Activated T-helper 1 cell treated with anti-CD3 and anti-CD28 coated beads, Interleukin-2, amount 50 U/mL, for 16 hours (primary cell): ENCODE measurements at places on chromosomes 2 and 18.

GRCh38 chr2:144261336-144261735 is 258.6 kb downstream of the ZEB2 start:
- DNase-seq, result no peak

DNA sequence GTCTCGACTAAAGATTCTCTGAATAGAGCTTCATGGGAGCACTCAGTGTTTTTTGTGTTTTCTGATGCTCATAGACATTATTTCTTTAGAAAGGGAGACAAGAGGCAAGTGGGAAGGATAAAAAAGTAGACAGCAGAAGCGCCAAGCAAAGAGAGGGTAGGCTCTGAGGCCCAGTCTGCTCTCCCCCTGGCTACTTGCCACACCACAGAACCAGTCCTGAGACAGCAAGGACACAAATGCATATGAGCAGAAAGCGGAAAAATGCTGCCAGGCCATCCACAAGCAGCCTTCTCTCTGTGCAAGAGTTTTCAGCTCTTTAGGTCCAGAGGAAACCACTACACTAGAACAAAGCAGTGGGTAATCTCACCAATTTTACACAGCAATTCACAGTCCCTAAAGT is 285.4 kb downstream of the ZNF521 start:
- no peak for DNase-seq

GRCh38 chr2:30266051-30266621 is 34.8 kb downstream of the LBH start:
- peak; percentile 31 for DNase-seq

- DNase-seq, result no peak
Observed at GRCh38 chr2:8259106-8259840, 422.6 kb upstream of the ID2 start.

DNA sequence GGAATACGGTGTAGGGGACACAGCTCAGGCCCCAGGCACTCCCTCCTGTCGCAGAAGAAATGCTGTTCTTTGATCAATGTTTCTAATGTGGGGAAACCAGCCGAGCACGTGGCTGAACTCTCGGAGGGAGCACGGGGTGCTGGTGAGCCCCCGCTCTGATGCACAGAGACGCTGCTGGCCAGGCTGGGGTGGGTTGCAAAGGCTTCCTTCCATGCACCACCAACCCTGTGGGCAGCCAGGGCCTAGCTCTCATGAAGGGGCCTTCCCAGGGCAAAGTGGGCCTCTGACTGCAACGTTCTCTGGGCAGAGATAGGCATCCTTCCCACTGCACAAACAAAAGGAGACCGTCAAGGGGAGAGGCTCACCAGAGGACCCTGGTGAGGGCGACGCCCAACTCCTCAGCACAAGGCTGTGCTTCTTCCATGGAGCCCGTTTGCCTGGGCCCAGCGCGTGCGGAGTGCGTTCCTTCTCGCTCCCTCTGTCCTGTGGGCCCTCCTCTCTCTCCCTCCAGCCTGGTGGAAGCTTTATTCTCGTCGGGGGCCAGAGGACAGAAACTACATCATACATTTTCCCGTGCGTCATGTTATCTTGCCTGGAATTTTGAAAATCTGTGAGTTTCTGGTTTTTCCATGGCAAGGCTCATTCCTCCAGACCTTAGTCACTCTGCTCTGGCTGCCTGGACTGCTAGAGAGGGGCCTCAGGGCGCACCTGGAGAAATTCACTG is 61.1 kb upstream of the SP3 start:
- DNase-seq, result no peak

DNA sequence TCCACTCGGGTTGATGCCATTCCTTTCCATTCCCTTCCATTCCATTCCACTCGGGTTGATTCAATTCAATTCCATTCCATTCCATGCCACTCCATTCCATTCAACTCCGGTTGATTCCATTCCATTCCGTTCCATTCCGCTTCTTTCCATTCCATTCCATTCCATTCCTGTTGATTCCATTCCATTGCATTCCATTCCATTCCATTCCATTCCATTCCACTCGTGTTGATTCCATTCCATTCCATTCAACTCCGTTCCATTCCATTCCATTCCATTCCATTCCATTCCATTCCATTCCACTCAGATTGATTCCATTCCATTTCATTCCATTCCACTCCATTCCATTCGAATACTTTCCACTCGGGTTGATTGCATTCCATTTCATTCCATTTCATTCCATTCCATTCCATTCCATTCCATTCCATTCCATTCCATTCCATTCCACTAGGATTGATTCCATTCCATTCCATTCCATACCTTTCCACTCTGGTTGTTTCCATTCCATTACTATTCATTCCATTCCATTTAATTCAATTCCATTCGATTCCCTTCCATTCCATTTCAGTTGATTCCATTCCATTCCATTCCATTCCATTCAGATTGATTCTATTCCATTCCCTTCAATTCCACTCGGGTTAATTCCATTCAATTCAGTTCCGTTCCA is 1141.8 kb downstream of the RPIA start:
- DNase-seq, result no peak

GRCh38 chr18:8773980-8774379 is 68.6 kb downstream of the MTCL1 start:
- DNase-seq, result no peak

- DNase-seq, result no peak
Observed at GRCh38 chr2:101087638-101088037, 63.5 kb downstream of the TBC1D8 start.

DNA sequence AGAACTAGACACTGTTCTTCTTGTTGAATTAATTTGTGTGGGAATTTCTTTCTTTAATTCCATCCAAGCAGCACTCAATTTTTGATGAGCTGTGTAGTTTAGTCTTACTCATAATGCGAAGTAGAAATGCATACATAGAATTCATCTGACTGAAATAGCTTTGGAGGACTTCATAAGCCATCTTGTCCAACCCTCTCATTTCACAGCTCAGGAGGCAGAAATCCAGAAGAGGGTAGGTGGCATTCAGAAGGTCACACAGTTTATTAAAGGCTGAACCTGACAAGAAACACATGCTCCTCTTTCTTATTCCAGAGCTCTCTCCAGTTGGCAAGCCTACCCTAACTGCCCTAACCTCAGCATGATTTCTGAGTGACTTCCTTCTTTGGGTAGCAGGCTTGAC is 169.2 kb upstream of the NOSTRIN start:
- no peak for DNase-seq

GRCh38 chr2:38528008-38528442 is 74.7 kb downstream of the HNRNPLL start:
- DNase-seq, result no peak

DNA sequence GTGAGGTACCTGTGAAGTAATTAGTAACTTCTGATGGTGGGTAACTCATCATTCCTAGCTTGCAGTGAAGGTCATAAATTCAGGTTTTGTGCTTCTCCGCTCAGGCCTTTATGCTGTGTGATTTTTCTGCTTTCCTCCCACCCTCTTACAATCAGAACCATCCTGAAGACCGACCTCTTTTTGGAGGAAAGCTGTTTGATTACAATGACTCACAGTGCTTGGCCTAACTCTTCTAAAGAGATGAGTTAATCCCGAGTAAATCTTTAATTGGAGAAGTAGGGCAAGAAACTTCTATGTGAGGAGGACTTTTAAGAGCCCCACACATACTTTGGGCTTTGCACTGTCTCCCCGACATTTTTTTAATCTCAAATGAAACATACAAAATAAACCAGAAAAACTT is 53.1 kb downstream of the TTC27 start:
- no peak for DNase-seq

- DNase-seq, result no peak
Observed at GRCh38 chr2:74168739-74169138, 9.9 kb downstream of the MOB1A start.

DNA sequence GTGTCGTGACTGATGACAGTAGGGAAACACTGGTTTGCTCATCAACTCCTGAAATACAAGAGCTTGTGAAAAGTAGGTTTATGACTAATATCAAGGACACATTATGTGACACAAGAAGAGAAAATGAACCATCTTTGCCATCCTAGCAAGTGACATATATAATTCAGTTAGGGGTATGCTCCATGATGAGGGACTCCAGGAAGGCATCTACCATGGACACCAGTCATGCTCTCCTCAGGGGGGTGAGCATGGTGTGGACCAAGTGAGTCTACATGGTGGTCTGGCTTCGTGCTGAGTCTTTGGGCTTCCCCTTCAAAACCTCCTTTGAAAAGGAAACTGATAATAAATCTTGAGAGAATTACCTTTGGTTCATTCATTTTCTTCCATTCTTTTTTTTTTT is 11.7 kb upstream of the SERPINB5 start:
- DNase-seq, result no peak

DNA sequence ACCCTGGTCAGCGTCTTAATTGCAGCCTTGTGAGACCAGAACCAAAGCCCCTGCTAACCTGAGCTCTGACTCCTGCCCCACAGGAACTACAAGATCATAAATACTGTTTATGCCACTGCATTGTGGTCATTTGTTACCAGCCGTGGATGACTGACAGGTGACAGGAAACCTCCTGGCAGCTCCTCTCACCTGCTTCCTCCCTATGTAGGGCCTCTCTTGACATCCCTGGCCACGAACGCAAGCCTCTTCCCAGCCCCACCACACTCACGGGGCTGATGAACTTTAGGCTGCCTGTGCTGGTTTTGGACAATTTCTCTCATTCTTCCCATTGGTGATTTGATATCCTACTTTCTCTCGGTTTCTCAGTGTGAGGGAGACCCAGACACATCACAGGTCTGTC is 357.2 kb upstream of the MYT1L start:
- DNase-seq, result no peak

DNA sequence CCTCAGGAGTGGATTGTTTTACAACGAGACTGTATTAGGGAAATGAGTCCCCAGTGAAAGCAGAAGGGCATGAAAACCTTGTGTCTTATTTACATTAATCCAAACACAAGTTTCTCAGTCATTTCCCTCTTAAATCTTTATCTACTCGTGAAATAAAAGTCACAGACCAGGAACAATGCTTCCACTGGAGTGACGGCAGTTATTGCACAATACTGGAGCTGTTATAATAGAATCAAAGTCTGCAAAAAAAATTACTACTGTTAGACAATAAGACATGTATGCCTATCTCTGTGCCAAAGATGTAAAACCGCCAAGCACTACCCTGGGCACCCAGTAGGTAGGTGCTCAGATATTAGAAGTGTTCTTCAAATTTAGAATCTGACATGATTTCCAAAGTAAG is 375.5 kb downstream of the ZNF521 start:
- DNase-seq, result no peak

GRCh38 chr2:138086576-138086975 is 122.3 kb downstream of the HNMT start:
- no peak for DNase-seq

GRCh38 chr2:214311931-214312749 is 98.7 kb upstream of the VWC2L start:
- DNase-seq, result no peak

DNA sequence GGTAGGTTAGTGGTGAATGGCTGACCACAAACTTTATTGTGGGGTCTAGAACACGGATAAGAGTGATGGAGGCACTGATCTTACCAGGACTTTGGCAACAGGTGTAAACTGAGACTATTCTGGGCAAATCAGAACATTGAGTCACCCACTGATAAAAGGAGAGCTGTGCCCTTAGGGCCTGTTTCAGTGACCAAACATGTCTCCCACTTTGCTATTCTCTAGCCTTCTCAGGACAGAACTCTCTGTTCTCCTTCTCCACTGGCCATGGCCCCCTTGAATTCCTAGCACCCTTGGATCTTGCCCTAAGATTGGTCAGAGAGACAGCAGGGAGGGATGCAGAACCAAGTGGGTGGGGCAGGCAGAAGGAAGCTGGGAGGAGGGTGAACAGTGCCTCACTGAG is 18.3 kb downstream of the TRPM8 start:
- no peak for DNase-seq

- no peak for DNase-seq
Observed at GRCh38 chr2:69023236-69023635, 10.3 kb downstream of the ANTXR1 start.

DNA sequence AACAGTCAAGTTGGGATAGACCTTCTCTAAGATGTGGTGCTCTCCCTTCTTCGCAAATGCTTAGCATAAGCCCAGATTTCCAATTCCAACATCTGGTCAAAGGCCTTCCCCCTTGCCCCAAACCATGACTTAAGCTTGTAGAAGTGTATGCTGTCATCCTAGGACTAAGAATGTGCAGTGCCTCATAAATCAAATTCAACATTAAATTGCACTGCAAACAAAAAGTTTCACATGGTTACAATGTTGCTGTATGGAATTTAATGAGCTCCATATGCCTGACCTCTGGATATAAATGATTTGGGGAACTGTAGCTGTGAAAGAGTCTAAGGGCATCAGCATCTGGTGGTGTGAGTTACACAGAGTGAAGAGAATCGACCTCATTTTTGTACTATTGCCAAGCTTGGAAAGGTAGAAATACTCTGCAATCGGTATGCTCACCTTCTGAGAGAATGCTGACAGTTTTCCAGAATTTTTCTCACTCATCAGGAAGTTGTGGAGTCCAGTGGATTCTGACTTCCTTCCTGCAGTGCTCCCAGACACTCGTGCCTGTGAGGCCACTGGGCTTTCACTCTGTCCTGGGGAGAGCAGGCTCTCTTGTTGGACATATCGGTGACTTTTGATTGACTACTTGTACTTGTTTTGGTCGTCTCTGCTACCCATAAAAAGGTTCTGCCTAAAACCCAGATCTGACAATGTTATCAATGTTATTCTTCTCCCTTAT is 40.6 kb downstream of the FASTKD2 start:
- DNase-seq, result no peak

DNA sequence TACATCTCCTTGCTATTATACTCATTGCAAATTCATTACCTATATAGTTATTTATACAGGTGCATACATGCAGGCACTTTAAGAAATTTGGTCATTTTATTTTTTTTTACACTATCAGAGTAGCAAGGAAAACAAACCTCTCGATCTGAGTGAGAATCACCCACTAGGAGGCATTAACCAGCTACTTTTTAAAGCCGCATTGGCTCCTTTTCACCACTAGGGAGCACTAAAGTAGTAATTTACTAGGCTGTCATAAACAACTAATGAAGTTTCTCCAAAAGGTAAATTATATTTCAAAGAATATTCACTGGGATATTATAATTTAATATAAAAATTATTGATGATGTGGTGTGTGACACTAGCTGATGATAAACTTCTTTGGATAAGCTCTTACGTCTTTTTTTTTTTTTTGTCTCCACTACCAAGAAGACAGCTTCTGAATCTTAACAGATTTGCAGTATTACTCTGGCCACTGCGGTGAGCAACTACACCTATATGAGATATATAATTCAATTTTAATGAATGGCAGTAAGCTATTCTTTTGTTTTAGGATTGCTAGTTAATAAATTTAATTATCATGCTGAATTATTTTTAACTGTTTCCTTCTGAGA is 101.9 kb downstream of the NOL4 start:
- no peak for DNase-seq
